ENCODE measurements at places on chromosomes 16 and 17.

- no peak overlapping the region for H3K4me3 ChIP-seq
- no peak overlapping the region for H3K27ac ChIP-seq
- H3K36me3 ChIP-seq = no peaks in the 10 kb centered on the region
- no peaks in the 10 kb centered on the region for H3K27me3 ChIP-seq
Observed at GRCh38 chr17:65679165-65679845, 117.9 kb upstream of the AXIN2 start.

DNA sequence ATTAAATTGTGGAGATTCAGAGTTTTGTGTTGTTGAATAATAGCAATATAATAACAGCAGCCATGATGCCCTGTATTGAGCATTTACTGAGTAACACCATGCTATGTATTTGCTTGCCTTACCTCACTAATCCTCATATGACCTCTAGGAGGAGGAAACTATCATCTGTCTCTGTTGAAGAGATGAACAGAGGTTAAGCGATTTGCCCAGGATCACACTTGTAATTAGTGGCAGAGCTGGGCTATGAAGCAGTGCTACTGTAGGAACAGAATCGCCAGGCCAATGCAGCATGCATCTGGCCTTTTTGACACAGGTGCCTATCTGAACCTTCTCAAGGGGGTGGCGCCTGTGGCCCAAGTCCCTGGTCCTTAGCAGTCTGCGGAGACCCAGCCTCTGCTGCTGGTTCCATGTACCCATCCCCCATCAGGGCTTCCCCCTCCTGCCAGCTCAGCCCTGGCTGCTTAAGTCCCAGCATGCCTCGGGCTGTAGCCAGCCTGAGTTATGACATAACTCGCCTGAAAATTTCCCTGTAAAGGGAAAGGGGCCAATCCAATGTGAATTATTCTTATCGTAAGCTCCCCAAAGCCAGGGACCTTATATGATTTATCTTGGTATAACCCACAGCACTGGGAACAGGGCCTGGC lies 50.4 kb upstream of the HS3ST2 start:
- no peaks in the 10 kb centered on the region for H3K36me3 ChIP-seq
- no peak overlapping the region for H3K4me3 ChIP-seq
- no peak for DNase-seq
- no peak overlapping the region for H3K27ac ChIP-seq
- H3K4me1 ChIP-seq = no peaks in the 10 kb centered on the region

GRCh38 chr17:64155129-64155528 lies 25.2 kb upstream of the ERN1 start:
- no peak for DNase-seq
- peaks cover 81% of the 10 kb centered on the region for H3K4me1 ChIP-seq
- H3K27ac ChIP-seq = peak overlapping the region; percentile 85
- H3K36me3 ChIP-seq = peaks cover 54% of the 10 kb centered on the region

- DNase-seq = no peak
- H3K27me3 ChIP-seq = peaks cover 32% of the 10 kb centered on the region
- no peak overlapping the region for H3K27ac ChIP-seq
- no peaks in the 10 kb centered on the region for H3K4me1 ChIP-seq
Observed at GRCh38 chr16:87068762-87069150, 248.4 kb downstream of the C16orf95 start.
